Epithelial cell of prostate (primary cell): ENCODE measurements at places on chromosomes 6 and 20.

DNA sequence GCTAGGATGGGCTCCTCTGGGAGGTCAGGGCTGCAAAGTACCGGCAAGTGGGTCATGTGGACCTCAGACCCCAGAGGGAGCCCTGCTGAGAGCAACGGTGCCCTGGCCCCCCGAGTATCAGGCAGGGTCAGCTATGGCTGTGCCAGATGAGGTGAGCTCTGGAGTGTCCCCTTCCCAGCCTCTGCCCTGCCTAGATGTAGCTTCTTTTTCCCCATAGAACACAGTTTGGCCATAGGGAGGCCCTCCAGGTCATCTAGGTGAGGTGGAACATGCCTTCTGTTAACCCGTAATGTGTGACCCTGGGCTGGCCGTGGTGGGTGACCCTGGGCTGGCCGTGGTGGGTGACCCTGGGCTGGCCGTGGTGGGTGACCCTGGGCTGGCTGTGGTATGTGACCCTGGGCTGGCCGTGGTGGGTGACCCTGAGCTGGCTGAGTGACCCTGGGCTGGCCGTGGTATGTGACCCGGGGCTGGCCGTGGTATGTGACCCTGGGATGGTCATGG lies 21.2 kb upstream of the PCMTD2 start:
- no peak for DNase-seq

DNA sequence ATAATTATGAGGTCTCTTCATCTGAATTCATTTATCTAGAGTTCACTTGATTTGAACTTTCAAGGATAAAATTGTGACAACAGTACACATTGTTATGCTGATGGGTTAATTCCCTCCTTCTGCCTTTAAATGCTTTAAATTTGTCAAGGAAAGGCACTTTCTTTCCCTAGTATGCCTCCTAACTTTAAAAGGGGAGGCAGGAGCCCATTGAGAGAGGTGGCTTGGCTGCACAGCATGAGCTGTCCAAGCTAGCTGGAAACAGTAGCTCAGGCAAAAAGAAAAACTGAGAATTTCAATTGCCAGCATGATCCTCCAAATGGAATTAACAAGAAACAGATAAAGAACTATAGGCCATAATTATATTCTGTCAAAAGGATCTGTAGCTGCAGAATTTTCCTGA lies 243.3 kb upstream of the GRIK2 start:
- DNase-seq = no peak

DNA sequence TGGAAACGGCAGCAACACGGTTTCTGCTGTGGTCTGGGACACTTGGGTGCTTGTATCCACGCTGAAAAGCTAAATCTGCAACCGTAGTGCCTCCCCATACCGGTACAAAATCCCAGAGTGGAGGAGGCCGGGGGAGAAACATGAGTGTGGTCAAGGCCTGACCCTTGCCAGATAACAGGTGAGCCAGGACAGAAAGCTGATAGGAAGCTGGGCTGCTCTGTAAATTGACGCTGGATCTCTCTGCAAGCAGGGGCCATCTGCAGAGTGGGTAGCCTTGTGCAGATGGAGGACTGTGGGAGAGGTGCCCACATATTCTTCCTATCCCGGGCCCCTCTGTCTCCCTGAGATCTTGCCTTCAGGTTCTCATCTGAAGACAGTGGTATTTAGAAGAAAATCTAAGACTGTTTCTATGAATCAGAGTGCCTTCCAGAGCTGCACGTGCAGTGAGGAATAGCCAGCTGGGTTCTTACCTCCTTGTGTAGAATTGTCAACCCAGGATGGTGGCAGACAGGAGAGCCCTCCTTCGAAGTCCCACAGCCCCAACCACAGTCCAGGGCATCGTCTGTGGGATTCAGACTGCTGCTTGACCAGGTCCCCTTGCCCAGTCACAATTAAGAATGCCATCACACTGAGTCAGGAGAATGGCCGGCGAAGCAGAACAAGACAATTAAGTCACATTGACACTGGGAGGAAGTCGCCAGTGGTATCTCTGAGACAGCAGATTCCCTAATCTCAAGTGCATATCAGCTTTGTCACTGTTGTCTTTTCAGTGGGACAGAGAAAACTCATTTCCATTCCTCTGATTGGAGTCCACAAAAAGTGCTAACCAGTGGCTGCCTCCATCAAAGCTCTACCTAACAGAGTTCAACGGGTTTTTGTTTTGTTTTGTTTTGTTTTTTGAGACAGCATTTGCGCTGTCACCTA lies 100.0 kb upstream of the RIPOR2 start:
- no peak for DNase-seq

DNA sequence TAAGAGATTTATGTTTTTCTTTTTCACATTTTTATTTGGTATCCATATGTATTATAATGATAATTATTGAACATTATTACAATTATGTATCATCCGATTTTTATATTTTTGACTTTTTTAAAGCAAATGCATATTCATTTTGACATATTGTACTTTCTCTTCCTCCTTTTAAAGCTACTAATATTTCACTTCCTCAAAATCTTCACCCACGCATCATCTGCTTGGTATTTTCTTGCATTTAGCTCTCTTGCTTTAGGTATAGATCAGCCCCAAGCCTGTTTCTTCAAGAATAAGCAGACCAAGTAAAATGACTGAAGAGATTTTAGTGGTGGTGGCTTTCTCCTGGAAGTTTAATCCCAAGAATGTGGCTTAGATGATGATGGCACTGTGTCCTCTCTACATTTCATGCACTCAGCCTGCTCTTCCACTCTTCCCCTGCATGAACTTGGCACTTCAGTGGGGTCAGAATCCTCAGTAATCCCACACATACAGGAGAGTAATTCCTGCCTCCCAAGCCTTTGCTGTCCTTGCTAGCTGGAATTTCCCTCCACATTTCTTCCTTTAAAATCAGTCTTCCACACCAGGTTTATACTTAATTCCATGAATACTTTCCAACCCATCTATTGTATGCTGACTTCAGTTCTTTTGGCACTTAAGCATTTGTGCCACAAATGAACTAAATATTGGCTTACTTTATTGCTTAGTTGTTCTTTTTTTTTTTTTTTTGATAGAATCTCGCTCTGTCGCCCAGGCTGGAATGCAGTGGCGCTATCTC lies 8.2 kb downstream of the NCOA7 start:
- no peak for DNase-seq

- no peak for DNase-seq
Measured at GRCh38 chr20:47500554-47500953, 1.1 kb upstream of the NCOA3 start.

DNA sequence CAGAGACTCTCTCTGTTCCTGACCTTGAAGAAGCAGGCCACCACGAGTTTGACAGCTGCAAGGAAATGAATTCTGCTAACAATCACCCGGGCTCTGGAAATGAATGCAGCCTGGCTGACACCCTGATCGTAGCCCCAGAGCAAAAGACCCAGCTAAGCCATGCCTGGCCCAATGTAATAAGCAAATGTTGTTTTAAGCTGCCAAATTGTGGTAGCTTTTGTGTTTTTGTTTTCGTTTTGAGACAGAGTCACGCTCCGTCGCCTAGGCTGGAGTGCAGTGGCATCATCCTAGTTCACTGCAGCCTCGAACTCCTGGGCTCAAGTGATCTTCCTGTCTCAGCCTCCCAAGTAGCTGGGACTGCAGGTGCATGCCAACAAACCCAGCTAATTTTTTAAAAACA lies 3.3 kb upstream of the OXT start:
- no peak for DNase-seq

DNA sequence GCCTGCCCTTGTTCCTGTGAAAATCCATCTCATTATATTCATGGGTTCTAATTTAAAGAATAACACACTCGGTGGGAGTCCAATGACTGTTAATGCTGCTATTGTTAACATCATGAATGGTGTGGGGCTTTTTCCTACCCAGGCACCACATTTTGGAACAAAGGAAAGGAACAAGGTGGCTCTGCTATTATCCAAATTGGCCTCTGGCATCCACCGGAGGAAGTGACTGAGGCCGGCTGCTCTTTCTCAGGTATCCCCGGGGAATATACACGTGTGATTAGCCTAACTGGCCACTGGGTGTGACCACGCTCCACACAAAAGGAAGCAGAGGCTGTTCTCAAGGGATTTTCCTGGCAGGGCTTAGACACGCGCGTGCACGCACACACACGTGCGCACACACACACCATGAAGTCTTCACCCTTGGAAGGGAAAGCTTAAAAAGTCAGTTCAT lies 601.2 kb upstream of the ARID1B start:
- no peak for DNase-seq

DNA sequence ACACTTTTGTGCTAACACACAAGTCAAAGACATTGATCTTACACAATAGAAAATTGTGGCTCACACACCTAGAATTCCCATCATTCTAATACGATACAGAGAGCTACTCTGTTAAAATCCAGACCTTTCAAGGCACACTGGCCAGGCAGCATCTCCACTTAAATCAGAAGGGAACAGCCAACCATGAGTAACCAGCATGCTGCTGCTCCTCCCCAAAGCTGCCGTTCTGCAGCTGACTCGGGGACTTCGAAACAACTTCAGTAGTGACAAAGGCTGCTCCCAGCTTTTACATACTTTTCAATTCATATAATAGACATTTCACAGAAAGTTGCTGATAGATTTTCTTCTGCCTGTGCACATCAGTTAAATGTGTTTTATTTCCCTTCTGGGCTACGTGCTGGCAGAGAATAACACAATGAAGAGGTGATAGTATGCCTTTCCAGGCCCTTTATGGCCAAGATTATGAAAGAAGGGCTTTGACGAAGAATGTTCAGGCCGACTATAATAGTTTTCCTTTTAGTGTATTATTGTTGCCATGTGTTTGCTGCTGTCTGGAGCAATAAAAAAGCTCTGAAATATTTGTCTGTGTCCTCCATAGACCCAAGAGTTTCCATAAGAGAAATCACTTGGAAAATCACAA lies 159.0 kb downstream of the GMDS start:
- DNase-seq = no peak

- DNase-seq = no peak
Measured at GRCh38 chr6:33692760-33693158, 18.7 kb downstream of the UQCC2 start.

DNA sequence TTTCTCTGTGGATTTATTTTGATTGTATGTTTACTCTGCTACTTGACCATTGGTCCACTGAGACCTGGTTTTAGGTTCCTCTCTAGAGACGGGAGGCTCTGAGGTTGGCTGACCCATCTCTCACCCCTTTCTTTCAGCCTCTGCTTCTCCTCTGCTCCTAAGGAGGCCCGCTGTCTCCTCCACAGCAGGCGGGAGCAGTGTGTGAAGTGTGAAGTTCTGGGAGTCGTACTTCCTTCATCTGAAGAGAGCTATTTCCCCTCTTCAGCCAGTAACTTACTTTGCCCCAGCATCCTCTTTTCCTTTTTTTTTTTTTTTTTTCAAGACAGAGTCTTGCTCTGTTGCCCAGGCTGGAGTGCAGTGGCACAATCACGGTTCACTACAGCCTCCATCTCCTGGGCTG lies 21.1 kb downstream of the PDRG1 start:
- DNase-seq = no peak

DNA sequence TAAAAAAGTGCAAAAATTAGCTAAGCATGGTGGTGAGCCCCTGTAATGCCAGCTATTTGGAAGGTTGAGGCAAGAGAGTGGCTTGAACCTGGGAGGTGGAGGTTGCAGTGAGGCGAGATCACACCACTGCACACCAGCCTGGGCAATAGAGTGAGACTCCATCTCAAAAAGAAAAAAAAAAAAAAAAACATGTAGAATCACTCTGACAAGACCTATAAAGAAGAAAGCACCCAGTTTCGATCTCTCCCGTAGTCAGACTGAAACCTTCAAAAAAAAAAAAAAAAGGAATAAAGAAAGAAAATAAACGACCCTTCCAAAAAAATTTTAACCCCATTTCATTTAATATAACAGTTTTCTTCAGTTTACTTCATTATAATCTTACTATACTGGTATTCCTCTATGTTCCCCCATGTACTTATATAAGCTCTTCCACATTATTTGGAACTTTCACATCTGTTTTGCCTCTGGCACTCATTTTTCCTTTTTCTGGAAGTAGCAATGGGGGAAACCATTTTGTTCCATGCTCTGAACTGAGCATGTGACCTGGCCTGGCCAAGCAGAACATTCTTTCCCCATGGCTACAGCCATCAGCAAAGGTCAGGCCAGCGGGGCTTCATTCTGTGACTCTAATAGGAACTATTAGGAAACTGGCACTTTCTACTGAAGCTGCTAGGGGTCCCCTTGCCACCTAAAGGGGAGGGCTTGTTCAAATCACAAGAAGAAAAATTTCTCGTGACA lies 9.6 kb downstream of the SLC18B1 start:
- no peak for DNase-seq

DNA sequence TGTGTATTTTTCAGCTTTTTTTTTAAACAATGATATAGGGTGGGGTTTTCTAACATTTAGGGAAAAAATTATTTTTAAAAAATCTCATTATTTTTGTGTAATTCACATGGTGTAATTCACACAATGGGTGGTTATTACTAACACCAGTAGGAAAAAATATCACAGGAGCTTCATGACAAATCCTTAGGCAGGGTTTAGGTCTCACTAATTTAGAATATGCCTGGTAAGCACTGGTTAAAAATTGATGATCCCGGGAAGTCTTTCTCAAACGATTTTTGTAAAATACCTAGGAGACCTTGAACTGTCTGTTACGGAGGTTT lies 29.5 kb upstream of the ZNF217 start:
- no peak for DNase-seq

GRCh38 chr6:163878698-163879097 lies 464.2 kb downstream of the QKI start:
- DNase-seq = no peak

- no peak for DNase-seq
Measured at GRCh38 chr6:105482921-105483320, 80.0 kb upstream of the PREP start.

DNA sequence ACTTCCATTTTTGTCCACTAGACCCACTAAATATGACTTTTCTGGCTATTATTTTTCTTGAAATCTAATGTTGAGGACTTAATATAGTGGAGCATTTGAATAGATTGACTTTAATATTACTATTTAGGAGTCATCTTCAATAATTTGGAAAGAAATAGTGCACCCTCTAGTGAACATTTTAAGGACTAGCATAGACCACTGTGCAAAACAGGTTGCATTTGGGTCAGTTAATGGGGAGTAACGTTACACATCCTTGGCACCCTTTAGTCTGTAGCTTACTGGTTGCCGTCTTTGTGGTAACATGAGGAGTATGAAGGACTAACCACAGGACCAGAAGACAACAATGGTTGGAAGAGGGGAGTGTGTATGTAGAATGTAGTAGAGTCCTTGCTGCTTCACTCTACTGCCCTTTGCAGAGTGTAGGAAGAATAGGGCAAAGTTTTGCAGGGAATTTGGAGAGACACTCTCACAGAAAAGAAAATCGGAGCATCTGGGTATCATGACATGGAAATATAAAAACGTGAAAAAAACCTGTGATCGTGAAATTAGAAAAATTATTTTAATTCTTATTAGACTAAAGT lies 25.2 kb downstream of the RFPL4B start:
- no peak for DNase-seq
